Smooth muscle cell of bladder (primary cell): ENCODE measurements at places on chromosomes 1 and 21. TPM values are rescaled to one million over a fixed set of nuclear protein-coding genes. Genes with fewer than 3 reads are reported as not detected.

The C1orf21 gene
- total RNA-seq = 43.5 and 65.9 TPM in 2 replicates

The RAP1GAP gene
- under 0.01 and 0.18 TPM in 2 replicates for total RNA-seq

The MCOLN3 gene
- 0.28 TPM in 2 replicates for total RNA-seq

The SRGAP2B gene
- 20.6 and 44.7 TPM in 2 replicates for total RNA-seq

The CNTN2 gene
- not detected in 2 replicates for total RNA-seq

The YOD1 gene
- total RNA-seq = 4.0 and 4.6 TPM in 2 replicates

The ECM1 gene
- total RNA-seq = 6.3 and 7.8 TPM in 2 replicates

The KAZN gene
- total RNA-seq = 3.3 and 5.8 TPM in 2 replicates

The TMCO1 gene
- total RNA-seq = 65.0 and 74.0 TPM in 2 replicates

The CLEC20A gene
- not detected in 2 replicates for total RNA-seq

The DARS2 gene
- total RNA-seq = 9.5 and 12.0 TPM in 2 replicates

The SLC2A5 gene
- total RNA-seq = 1.4 and 10.7 TPM in 2 replicates

The HSD3B2 gene
- total RNA-seq = not detected in 2 replicates

The PADI2 gene
- not detected in 2 replicates for total RNA-seq

The PLA2G2C gene
- not detected in 2 replicates for total RNA-seq
